A549 (cell line): ENCODE measurements at places on chromosomes 5 and 9.

- no peak for DNase-seq
Observed at GRCh38 chr9:38202336-38202938, 133.4 kb upstream of the SHB start.

DNA sequence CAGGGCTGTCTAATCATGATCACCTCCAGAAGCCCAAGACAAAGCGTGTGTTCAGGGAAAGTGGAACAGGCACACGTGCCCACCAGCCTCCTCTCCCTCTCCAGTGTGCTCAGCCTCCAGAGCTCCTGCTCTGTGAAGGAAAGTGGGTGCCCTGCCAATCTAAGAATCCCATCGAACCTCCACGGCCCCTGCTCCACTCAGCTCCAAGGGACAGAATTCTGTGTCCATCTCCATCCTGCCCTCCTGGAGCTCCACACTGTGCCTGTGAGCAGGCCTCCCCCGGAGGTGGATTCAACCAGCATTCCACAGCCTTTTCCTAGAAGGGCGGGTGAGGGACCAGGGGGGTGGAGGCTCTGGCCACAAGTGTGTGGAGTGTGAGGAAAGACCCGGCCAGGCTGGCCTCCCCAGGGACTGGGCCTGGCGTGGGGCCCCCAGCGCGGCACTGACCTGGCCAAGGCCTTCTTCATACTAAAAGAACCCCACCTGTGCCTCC is 6.0 kb downstream of the EEIG1 start:
- no peak for DNase-seq

- no peak for DNase-seq
Observed at GRCh38 chr9:116693233-116693731, 6.2 kb downstream of the TRIM32 start.

DNA sequence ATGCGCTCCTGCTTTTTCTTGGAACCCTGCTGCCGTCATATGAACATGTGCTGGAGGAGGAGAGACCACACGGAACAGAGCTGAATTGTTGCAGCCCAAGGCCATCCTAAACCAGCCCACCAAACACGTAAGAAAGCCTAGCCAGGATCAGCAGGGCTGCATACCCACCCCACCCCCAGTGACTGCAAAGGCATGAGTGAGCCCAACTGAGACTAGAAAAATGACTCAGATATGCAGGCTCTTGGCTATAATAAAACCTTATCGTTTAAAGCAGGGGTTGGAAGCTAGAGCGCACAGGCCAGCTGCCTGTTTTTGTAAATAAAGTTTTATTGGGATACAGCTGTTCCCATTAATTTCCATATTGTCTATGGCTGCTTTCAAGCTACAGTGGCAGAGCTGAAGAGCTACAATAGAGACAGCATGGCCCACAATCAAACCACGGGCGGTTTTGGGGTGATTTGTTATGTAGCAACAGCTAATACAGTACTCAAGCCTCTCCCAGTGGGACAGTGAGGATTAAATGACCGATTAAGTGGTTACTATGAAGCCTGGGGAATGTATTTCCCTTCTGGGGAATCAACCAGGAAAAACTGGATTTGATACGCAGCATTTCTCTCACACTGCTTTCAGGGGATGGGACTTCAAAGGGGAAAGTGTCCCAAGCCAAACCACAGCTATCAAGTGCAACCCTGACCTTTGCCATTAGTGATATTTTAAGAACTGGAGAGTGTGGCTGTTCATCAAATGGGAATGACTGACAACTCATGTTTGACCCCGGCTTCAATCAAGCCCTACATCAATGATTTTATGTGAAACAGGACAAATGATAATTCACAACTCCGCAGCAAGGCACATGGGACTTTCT is 6.3 kb downstream of the SHB start:
- no peak for DNase-seq

GRCh38 chr5:411728-412127 is 31.2 kb upstream of the EXOC3 start:
- DNase-seq: no peak

DNA sequence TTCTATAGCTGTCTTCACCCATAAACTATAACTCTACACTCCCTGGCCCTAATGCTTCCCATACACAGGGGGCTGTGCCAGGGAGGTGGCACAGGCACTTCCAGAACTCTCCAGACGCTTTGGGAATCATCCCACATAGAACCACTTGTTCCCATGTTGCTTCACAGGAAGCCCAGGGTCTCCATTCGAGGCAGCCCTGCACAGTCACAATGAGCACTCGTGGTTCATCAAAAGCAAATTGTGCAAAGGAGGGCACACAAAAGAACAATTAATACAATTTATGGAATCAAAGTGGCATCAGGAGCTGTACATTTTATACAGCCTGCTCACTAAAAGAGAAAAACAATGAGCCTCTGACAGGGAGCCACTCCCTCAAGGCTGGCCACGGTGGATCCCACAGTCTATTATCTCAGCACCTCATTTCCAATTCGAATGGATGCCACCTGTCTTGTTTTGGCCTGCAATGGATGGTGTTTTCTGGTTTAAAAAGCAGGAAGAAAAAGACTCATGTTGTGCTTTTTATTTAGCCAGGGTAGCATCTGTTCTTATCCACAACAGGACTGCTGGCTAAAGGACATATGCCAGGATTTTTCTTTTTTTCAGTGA is 354.8 kb downstream of the ENC1 start:
- no peak for DNase-seq

DNA sequence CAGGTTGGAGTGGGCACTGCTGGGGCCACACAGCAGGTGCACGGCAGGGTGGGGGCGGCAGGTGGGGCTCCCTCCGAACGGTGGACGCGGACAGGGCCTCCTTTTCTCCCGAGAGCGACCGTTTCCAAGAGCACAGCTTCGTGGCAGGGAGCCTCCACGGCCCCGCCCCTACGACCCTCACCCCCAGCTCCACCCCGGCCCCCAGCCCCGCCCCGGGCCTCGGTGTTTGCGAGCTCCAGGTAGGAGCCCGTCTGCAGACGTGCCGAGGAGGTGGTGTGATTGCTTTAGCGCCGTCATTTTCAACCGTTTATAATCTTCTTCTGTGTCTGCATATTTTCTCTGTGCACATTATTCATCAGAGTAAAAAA is 8.8 kb downstream of the GRIN1 start:
- DNase-seq: no peak

DNA sequence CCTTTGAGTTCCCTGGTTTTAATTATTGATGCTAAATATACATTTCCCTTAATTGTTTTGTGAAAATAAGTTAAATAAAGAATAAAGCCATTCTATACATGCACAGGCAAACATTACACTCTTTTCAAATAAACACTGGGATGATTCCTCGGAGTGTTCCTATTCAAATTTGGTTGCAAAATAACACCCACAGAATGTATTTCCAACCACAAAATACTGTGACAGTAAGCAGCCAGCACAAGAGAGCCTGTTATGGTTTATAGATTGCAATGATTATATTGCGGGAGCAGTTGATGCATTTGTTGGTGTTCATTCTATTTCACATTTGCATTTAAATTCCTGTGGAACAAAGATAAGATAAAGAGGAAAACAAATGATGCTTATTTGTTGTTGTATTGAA is 632.6 kb upstream of the WWC1 start:
- DNase-seq: no peak

DNA sequence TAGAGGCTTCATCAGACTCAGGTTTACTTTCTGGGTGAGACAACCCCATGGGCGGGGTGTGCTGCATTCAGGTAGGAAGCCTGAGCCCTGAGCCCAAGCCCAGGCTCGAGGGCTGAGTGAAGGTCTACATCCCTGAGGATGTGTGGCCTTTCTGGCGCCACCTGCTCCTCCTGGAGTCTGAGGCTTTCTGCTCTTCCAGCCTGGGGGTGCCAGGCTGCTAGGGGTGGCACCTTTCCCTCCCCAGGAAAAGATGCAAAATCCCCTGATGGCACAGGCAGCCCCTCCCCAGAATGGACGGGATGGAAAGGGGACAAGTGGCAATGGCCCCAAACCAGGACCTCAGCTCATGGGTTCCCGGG is 44.4 kb upstream of the PRRC2B start:
- no peak for DNase-seq

- DNase-seq: no peak
Observed at GRCh38 chr5:175629261-175629660, 28.6 kb upstream of the HRH2 start.

- DNase-seq: no peak
Observed at GRCh38 chr5:13939638-13940037, 4.8 kb downstream of the DNAH5 start.

DNA sequence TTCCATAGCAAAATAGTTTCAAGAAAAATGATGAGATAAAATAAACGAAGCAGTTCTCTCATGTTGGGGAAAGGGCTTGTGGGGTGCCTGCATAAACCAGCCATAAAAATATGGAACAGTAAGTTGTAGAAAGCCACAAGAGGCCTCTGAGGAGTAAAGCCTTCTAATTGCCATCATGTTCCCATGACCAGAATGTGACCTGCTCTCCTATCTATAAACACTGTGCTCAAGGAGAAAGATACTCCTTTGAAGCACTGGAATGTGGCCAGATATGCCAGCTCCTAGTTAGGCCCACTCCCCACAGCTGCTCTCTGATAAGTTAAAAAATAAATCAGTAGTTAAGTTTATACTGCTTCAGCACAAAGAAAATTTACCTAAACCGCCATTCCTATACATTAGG is 65.8 kb downstream of the SETX start:
- DNase-seq: no peak

- no peak for DNase-seq
Observed at GRCh38 chr5:103908336-103909080, 345.9 kb upstream of the NUDT12 start.

DNA sequence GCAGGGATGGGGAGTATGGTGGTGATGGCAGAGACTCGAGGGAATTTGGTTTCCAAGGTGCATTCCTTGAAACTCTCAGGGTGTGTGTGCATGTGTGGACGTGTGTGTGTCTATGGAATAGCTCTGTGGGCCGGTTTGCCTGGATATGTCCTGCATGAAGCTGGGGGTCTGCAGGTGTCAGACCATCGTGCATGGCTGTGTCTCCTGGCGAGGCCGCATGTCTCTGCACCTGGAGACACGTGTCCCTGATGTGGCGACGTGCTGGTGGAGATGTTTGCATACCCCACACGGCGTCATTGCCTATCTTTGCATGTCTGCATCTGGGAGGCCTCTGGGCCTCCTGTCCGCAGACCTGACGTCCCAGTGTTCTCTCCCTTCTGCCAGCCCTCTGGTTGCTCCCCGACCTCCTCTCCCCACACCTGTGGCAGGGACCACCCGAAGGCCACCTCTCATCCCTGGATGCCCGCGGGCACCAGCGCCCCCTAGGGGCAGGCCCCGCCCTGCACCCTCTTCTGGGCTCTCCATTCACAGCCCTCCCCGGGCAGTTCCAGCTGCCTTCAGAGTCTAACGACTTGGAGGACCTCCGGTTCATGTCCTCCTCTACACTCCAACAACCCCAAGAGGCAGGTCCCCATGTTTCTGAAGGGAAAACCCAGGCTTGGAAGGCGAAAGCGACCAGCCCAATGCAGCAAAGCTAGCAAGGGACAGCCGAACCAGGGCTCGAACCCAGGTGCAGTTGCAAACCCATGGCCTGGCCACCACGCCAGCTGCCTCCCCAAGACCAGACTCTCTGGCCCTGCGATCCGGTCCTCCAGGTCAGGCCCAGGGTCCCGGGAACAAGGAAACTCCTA is 88.6 kb downstream of the LMX1B start:
- peak; percentile 50 for DNase-seq

DNA sequence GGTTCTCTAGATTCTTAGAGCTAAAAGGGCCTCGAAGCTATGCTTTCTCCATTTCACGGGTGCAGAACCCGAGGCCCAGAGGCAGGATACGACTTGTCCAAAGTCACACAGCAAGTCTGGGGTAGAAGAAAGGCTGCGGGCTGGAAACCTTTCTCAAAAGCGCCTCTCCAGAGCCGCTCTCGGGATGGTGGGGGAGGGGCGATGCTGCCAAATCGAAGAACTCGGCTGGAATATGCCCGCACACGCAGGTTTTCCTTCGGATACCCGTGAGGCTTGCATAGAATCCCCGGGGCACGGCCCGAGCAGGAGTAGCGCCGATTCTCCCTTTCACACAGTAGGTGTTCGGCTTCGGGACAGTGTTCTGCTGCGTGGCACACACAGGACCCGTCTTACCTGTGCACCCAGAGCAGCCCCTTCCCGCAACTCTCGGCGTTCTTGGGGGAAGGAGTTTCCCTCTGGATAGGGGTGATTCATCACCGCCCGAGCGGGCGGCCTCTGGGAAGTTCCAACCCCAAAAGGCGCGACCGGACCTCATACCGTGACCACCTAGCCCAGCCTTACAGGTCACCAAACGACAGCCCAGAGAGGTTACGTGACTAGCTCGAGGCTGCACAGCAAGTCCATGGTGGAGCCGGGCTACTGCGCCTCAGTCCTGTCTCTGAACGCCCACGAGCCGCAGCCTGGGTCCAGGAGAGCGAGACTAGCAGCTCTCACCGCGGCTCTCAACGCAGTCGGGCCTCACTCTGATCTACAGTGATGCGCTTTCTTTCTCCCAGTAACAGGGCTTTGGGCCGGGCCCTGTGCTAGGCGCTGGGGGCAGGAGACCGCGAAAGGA is 4.1 kb downstream of the PAX5 start:
- no peak for DNase-seq

- no peak for DNase-seq
Observed at GRCh38 chr5:81950996-81951395, 20.8 kb upstream of the ATG10 start.

- no peak for DNase-seq
Observed at GRCh38 chr5:112294126-112294525, 125.0 kb downstream of the EPB41L4A start.

- no peak for DNase-seq
Observed at GRCh38 chr9:79289856-79290255, 281.9 kb upstream of the TLE4 start.

DNA sequence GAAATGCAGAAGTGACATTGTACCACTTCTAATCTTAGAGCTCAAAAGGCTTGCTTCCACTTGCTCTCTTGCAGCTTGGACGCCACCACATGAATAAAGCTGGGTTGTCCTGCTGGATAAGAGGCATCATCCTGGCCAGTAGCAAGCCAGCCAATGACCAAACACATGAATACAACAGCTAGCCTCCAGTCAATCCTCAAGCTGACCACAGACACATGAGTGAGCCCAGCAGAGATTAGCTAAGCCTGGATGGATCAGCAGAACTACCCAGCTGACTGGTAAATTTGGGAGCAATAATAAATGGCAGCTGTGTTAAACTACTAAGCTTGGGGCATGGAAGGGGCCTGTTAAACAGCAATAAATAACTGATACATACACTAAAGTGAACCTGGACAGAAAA is 121.1 kb upstream of the SLC12A2 start:
- DNase-seq: no peak

- no peak for DNase-seq
Observed at GRCh38 chr5:68329554-68330255, 114.1 kb downstream of the PIK3R1 start.

DNA sequence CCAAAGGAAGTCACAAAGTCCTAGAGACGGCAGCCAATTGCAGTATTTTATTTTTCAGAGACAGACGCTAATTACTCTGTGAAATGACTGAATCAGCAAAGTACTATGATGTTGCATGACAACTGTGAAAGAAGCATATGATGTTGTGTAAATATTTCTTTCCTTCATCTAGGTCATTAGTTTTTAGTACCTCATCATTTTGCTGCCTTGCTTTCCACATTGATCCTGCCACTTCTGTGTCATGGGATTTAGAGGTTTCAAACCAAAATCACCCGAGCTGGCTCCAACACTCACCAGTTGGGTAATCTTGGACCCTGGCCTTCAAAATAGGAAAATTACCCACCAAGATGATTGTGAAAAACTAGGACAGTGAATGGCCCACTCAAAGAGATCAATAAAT is 585.2 kb downstream of the ACTL7B start:
- DNase-seq: no peak

- DNase-seq: no peak
Observed at GRCh38 chr5:145160679-145161078, 674.5 kb downstream of the PRELID2 start.
